ENCODE measurements at places on chromosomes 11 and 22. TPM values are rescaled to one million over a fixed set of nuclear protein-coding genes. Genes with fewer than 3 reads are reported as not detected.

DNA sequence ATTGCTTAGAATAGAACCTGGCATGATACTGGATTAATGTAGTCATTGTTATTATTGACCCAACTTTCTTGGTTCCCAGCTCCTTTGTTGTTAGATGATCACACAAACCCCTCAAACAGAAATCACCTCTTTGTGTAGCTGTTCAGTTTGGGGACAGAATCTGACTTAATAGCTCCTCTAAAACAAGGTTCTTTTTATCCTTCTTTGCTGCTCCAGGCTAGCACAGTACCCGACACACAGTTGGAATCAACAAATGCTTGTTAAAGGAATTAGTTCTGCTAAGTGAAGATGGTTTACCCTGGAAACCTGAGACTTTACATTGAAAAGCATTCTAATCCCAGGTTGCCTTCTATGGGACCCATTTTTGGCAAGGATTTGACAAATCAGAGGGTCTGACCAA lies 43.9 kb downstream of the GAB2 start:
- H3K27me3 ChIP-seq = no peaks in the 10 kb centered on the region
- H3K4me3 ChIP-seq = no peak overlapping the region
- no peak for DNase-seq
- H3K4me1 ChIP-seq = no peaks in the 10 kb centered on the region
- no peak overlapping the region for H3K27ac ChIP-seq

DNA sequence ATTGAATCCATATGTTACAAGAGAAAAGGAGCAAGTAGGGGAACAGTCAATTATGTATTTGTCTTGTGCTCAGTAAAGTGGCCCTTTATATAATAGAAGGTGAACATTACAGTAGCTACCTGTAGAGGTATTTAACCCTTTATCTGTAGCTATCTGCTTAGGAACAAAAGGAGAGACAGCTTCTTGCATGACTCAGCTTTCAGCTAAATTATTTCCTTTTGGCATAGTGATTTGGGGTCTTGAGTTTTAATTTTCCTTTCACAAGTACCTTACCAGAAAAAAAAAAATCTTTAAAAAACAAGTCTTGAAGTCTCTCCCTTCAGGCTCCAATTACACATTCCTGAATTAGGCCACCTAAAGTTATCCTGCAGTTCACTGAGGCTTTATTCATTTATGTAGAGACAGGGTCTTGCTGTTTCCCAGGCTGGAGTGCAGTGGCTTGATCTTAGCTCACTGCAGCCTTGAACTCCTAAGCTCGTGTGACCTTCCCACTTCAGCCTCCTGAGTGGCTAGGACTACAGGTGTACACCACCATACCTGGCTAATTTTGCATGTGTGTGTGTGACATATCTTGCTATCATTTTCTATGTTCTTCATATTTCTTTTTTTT lies 32.6 kb upstream of the RCE1 start:
- H3K36me3 ChIP-seq = no peaks in the 10 kb centered on the region
- H3K4me3 ChIP-seq = no peak overlapping the region
- no peak for DNase-seq
- H3K27me3 ChIP-seq = no peaks in the 10 kb centered on the region
- no peaks in the 10 kb centered on the region for H3K4me1 ChIP-seq

- no peak overlapping the region for H3K27ac ChIP-seq
- H3K36me3 ChIP-seq = no peaks in the 10 kb centered on the region
- no peaks in the 10 kb centered on the region for H3K4me1 ChIP-seq
Observed at GRCh38 chr11:80315200-80315599, 874.4 kb upstream of the TENM4 start.

MS4A6E gene
- not detected for total RNA-seq

Measured in natural killer cell (primary cell).